ENCODE measurements at places on chromosomes 16 and 17.

DNA sequence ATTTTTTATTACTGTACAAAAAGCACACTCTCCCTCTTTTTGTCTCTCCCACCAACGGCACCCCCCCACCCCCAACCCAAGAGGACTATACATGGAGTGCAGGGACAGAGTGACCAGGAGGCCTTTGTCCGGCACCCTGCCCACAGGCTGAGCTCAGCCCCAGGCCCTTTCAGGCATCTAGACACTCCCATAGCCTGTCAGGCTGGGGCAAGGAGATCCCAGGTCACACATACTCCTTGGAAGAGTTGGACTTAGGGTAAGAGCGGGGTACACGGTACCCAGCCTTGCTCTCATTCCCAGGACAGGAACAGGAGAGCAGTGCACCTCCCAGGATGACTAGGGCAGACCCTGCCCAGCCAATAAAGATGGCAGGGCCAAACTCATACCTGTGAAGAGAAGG lies 2.1 kb downstream of the CLDN7 start:
- H3K36me3 ChIP-seq = peaks cover 21% of the 10 kb centered on the region
- DNase-seq = no peak
- H3K27me3 ChIP-seq = peaks cover 15% of the 10 kb centered on the region
- peak overlapping the region; percentile 81 for H3K27ac ChIP-seq
- H3K4me1 ChIP-seq = peaks cover 35% of the 10 kb centered on the region
- peak overlapping the region; percentile 50 for H3K4me3 ChIP-seq

DNA sequence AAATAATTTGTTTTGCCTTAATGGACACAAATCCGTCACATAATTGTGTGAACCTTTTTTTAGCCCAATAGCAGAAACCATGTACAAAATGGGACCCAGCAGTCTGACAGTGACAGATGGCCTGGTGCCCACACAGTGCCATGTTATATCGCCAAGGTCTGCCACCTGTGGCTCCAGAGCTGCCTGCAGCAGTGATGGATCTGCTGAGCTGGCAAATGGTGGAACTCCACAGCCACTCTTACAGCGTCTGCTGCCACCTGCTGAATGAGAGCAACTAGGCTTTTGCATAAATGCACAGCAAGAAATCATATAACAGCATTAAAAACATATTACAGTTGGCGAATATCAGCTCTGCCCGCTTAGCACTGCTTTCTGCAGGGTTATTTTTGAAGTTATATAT lies 59.4 kb downstream of the NUP93 start:
- DNase-seq = no peak
- H3K27me3 ChIP-seq = no peaks in the 10 kb centered on the region
- peaks cover 5% of the 10 kb centered on the region for H3K4me1 ChIP-seq
- peaks cover 4% of the 10 kb centered on the region for H3K36me3 ChIP-seq
- H3K27ac ChIP-seq = no peak overlapping the region

DNA sequence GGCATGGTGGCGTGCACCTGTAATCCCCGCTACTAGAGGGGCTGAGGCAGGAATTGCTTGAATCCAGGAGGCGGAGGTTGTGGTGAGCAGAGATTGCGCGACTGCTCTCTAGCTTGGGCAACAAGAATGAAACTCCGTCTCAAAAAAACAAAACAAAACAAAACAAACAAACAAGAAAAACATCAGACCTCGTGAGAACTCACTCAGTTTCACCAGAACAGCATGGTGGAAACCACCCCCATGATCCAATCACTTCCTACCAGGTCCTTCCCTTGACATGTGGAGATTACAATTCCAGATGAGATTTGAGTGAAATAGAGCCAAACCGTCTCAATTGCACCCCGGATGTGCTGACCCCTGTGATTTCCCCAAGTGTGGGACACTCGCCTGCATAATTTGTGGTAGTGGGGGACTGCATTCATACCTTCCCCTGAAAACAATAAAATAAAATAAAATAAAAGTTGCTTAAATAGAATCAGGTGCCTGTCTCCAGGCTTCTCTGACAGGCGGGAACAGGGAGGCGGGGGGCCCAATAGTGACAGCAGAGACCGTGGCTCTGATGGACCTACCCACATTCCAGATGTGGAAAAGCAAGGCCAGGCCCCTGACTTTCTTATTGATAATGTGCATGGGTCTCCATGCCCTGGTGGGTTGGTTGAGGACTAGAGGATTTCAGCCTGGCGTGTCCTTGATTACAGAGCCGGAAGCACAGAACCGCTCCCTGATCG lies 13.1 kb downstream of the ZSCAN10 start:
- DNase-seq = no peak
- H3K4me3 ChIP-seq = no peak overlapping the region
- H3K27ac ChIP-seq = no peak overlapping the region

- H3K27me3 ChIP-seq = peaks cover 57% of the 10 kb centered on the region
- DNase-seq = peak; percentile 52
- H3K4me1 ChIP-seq = peaks cover 13% of the 10 kb centered on the region
- H3K27ac ChIP-seq = no peak overlapping the region
- no peaks in the 10 kb centered on the region for H3K36me3 ChIP-seq
Observed at GRCh38 chr17:79391376-79392233, 219.2 kb downstream of the RBFOX3 start.

GRCh38 chr16:19898924-19899604 lies 14.4 kb upstream of the GPRC5B start:
- H3K27ac ChIP-seq = no peak overlapping the region
- peaks cover 21% of the 10 kb centered on the region for H3K27me3 ChIP-seq
- DNase-seq = no peak
- H3K36me3 ChIP-seq = no peaks in the 10 kb centered on the region

GRCh38 chr16:48608871-48609651 lies 919 bp downstream of the N4BP1 start:
- peaks cover 28% of the 10 kb centered on the region for H3K4me1 ChIP-seq
- DNase-seq = no peak
- peaks cover 4% of the 10 kb centered on the region for H3K36me3 ChIP-seq
- peak overlapping the region; percentile 89 for H3K4me3 ChIP-seq
- peak overlapping the region; percentile 91 for H3K27ac ChIP-seq

GRCh38 chr16:70570967-70571570 lies 47.5 kb downstream of the SF3B3 start:
- H3K4me3 ChIP-seq = no peak overlapping the region
- H3K27ac ChIP-seq = peak overlapping the region; percentile 88
- H3K4me1 ChIP-seq = peaks cover 11% of the 10 kb centered on the region
- H3K36me3 ChIP-seq = peaks cover 59% of the 10 kb centered on the region
- H3K27me3 ChIP-seq = no peaks in the 10 kb centered on the region
- no peak for DNase-seq

- no peak for DNase-seq
- H3K27ac ChIP-seq = peak overlapping the region; percentile 89
- H3K4me3 ChIP-seq = no peak overlapping the region
- peaks cover 15% of the 10 kb centered on the region for H3K4me1 ChIP-seq
Observed at GRCh38 chr16:11277607-11278337, 1.5 kb upstream of the PRM2 start.

- H3K36me3 ChIP-seq = peaks cover 12% of the 10 kb centered on the region
- no peak overlapping the region for H3K4me3 ChIP-seq
- H3K4me1 ChIP-seq = peaks cover 4% of the 10 kb centered on the region
Observed at GRCh38 chr17:419073-419735, 66.6 kb upstream of the RPH3AL start.

GRCh38 chr17:31780483-31780882 lies 78.6 kb downstream of the COPRS start:
- no peak overlapping the region for H3K27ac ChIP-seq
- H3K4me3 ChIP-seq = no peak overlapping the region
- H3K27me3 ChIP-seq = peaks cover 23% of the 10 kb centered on the region
- H3K4me1 ChIP-seq = peaks cover 11% of the 10 kb centered on the region
- no peaks in the 10 kb centered on the region for H3K36me3 ChIP-seq

DNA sequence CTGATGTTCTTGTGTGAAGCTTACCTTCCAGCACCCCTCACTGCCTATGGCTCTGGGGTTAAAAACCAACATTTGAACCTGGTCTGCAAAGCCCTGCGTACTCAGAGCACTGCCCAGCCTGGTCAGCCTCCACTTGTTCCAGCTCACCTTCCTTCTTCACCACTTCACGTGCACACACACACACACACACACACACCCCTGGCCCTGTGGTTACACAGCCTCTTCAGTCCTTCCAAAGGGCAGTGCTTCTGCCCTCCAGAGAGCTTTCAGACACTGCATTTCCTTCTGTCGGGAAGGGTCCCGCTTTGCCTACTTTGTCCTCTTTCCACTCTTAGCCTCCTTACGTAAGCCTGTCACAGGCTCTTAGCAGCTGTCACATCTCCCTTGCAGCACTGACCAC lies 9.6 kb upstream of the TMEM220 start:
- no peak overlapping the region for H3K27ac ChIP-seq
- no peak for DNase-seq
- peaks cover 3% of the 10 kb centered on the region for H3K4me1 ChIP-seq
- no peak overlapping the region for H3K4me3 ChIP-seq

GRCh38 chr17:83041305-83041704 lies 38.1 kb upstream of the METRNL start:
- no peak overlapping the region for H3K27ac ChIP-seq
- no peaks in the 10 kb centered on the region for H3K27me3 ChIP-seq
- no peak for DNase-seq
- H3K36me3 ChIP-seq = peaks cover 54% of the 10 kb centered on the region
- no peak overlapping the region for H3K4me3 ChIP-seq

- no peak overlapping the region for H3K4me3 ChIP-seq
- no peaks in the 10 kb centered on the region for H3K4me1 ChIP-seq
- no peak for DNase-seq
- H3K27me3 ChIP-seq = peaks cover 13% of the 10 kb centered on the region
- no peak overlapping the region for H3K27ac ChIP-seq
- no peaks in the 10 kb centered on the region for H3K36me3 ChIP-seq
Observed at GRCh38 chr16:26645614-26646013, 421.1 kb upstream of the C16orf82 start.

DNA sequence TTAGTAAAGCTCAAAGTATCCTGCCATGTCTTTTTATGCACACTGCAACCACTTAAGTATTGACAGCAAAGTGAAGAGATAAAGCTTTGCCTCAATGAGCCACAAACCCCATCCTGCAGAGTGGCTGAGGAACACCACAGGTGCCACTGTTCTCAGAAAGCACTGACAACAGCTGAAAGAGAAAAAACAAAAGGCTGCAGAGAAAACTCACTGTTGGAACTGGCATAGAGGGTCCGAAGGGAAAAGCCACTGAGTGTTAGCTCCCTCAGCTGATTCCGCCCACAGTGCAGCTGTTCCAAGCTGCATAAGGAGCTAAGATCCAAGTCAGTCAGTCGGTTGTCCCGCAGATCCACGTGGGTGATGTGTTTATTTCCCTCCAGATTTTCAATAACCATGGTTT lies 48.3 kb downstream of the PHLPP2 start:
- no peak overlapping the region for H3K4me3 ChIP-seq
- no peak overlapping the region for H3K27ac ChIP-seq
- no peaks in the 10 kb centered on the region for H3K4me1 ChIP-seq
- DNase-seq = no peak

DNA sequence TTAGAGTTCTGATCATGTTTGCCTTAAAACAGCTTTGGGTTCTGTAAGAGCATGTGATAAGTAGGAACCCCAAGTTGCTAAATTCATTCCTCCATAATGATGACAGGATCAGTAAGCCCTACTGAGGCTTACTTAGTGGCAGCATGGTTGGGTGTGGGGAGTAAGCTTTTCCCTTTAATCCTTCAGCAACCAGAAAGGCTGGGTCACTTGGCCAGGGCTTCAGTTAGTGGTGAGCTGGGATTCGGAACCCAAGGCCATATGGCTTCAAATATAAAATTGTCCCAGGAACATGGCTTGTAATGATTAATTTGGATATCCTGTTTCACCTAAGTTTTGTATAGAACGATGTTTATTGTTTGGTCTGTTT lies 850 bp downstream of the GINS3 start:
- H3K4me1 ChIP-seq = peaks cover 2% of the 10 kb centered on the region
- no peaks in the 10 kb centered on the region for H3K27me3 ChIP-seq

GRCh38 chr17:329784-330420 lies 22.7 kb downstream of the RPH3AL start:
- peaks cover 3% of the 10 kb centered on the region for H3K36me3 ChIP-seq
- no peak overlapping the region for H3K27ac ChIP-seq
- peaks cover 13% of the 10 kb centered on the region for H3K27me3 ChIP-seq
- peaks cover 5% of the 10 kb centered on the region for H3K4me1 ChIP-seq
- DNase-seq = no peak

GRCh38 chr17:19315104-19315503 lies 47.4 kb downstream of the B9D1 start:
- peaks cover 26% of the 10 kb centered on the region for H3K36me3 ChIP-seq
- H3K4me1 ChIP-seq = no peaks in the 10 kb centered on the region
- peaks cover 13% of the 10 kb centered on the region for H3K27me3 ChIP-seq
- no peak overlapping the region for H3K4me3 ChIP-seq
- H3K27ac ChIP-seq = no peak overlapping the region

All from stimulated activated naive B cell treated with anti-CD40 and anti-IgM and Interleukin-4, amounts not matched to agents 10 μg/mL and 1 μg/mL and 100 μg/mL, for 72 hours (primary cell).